ENCODE measurements at places on chromosomes 3 and 15.

DNA sequence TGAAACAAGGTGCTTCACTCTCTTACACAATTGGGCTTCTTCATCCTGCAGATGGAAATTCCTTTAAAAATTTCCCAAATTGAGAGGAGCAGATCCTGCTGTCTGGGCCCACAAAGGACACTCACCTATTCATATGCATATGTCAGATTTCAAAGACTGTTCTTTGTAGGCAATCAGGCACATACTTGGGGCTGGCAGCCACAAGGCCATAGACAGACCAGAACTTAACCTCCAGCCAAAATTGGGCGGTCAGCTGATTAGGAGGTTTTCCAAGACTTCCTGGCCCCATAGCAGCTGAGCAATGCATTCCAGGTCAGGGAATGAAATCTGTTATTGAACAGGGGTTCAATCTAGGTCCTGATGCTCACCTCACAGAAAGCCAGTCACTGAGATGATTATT is 15.0 kb upstream of the HPS3 start:
- no peak overlapping the region for H3K4me3 ChIP-seq
- peak overlapping the region; percentile 72 for H3K27ac ChIP-seq
- H3K27me3 ChIP-seq: no peaks in the 10 kb centered on the region
- H3K4me1 ChIP-seq: peaks cover 15% of the 10 kb centered on the region
- no peaks in the 10 kb centered on the region for H3K36me3 ChIP-seq

DNA sequence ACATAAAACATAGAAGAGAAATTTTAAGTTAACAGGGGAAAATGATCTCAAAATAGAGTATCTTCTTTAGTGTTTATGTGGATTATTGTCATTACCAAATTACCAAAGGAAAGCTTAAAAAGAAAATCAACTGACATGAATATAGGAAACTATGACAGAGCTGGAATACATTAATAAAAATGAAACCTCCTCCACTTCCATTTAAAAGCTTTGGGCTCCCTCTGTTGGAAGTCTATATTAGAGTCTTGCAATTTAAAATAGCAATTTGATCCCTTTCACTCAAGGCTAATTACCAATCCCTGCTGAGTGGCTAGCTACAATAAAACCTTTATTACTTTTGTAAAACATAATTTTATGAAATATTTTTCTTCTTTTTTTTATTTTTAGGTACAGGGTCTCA is 61.4 kb upstream of the IMPG2 start:
- H3K4me1 ChIP-seq: peaks cover 3% of the 10 kb centered on the region
- no peak overlapping the region for H3K4me3 ChIP-seq
- H3K27me3 ChIP-seq: no peaks in the 10 kb centered on the region
- no peaks in the 10 kb centered on the region for H3K36me3 ChIP-seq
- no peak for DNase-seq

GRCh38 chr3:61168286-61168685 is 83.0 kb downstream of the FHIT start:
- DNase-seq: no peak
- H3K27me3 ChIP-seq: no peaks in the 10 kb centered on the region
- H3K36me3 ChIP-seq: no peaks in the 10 kb centered on the region
- H3K27ac ChIP-seq: no peak overlapping the region

DNA sequence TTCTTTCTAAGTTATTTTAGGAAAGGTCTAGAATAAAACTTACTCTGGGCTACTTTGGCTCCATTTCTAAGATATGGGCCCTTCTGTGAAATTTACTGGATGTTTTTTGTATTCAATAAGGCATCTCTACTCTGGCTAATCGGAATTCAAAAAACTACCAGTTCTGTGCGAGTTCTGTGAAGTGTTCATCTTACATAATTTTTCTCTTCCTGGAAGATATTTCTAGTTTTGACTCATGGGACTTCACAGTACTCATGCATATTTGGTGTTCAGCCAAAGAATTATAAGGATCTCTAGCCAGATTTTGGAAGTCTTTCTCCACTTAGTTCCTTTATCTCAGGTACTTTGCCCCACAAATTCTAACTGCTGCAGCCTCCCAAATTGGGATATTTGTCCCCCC is 46.4 kb upstream of the MBNL1 start:
- H3K36me3 ChIP-seq: no peaks in the 10 kb centered on the region
- peak overlapping the region; percentile 74 for H3K27ac ChIP-seq
- no peak for DNase-seq
- no peaks in the 10 kb centered on the region for H3K27me3 ChIP-seq

- no peak overlapping the region for H3K27ac ChIP-seq
- H3K4me1 ChIP-seq: no peaks in the 10 kb centered on the region
- no peaks in the 10 kb centered on the region for H3K27me3 ChIP-seq
- no peaks in the 10 kb centered on the region for H3K36me3 ChIP-seq
- no peak overlapping the region for H3K4me3 ChIP-seq
- DNase-seq: no peak
Measured at GRCh38 chr3:121870717-121871116, 23.5 kb upstream of the SLC15A2 start.
